Effector memory CD4-positive, alpha-beta T cell (primary cell): ENCODE measurements at places on chromosomes 13 and 19.

- DNase-seq, result no peak
Observed at GRCh38 chr13:30103161-30103840, 204.1 kb downstream of the KATNAL1 start.

DNA sequence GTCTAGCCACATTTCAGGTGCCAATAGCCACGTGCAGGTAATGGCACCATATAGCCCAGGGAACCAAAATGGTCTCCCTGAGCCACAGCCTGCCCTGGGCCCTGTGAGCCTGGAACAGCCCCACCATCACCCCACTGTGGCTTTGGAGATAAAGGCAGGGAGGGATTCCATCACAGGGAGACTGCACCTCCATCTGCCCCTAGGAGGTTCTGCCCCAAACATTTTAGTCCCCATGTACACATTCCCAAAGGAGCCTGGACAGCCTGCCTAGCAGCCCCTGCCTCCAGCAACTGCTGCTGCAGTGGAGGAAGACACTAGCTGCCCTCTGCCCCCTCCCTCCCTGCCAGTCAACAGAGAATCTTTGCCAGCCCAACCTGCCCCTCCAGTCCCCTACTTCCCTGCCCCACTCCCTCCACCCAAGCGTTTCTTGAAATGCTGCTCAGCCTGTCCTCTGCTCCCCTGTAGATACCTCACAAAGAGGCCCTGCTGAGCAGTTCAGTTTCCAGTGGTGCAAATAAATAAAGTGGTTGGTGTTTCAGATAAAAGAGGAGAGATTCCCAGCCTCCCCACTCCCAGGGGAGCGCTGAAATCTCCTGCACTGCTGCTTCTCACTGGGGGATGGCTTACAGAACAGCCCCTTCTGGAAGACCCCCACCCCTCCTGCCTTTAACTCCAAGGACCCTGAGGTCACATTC, 921.8 kb downstream of the UQCRFS1 start:
- no peak for DNase-seq

- DNase-seq, result peak; percentile 61
Observed at GRCh38 chr19:40221858-40222619, 3.9 kb upstream of the TTC9B start.

- no peak for DNase-seq
Observed at GRCh38 chr13:30866677-30867076, 39.4 kb upstream of the MEDAG start.

DNA sequence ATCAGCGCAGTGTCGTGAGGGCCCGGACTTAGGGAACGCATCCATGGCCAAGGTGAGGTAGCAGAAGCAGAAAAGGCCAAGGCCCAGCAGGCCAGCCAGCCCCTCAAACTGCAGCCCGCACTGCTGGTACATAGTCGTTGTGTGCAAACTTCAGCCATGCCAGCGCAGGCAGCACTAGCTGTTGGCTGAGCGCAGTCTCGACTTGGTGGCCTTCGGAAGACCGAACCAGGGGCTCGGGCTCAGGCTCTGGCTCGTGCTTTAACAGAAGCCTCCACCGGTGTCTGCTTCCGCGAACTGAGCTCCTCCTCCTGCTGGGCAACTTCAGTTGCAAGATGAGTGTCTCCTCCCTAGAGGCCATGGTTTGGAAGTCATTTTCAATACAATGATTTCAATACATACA, 157.5 kb downstream of the DNAJC15 start:
- no peak for DNase-seq

GRCh38 chr19:17611462-17612244, 56.2 kb downstream of the COLGALT1 start:
- no peak for DNase-seq

DNA sequence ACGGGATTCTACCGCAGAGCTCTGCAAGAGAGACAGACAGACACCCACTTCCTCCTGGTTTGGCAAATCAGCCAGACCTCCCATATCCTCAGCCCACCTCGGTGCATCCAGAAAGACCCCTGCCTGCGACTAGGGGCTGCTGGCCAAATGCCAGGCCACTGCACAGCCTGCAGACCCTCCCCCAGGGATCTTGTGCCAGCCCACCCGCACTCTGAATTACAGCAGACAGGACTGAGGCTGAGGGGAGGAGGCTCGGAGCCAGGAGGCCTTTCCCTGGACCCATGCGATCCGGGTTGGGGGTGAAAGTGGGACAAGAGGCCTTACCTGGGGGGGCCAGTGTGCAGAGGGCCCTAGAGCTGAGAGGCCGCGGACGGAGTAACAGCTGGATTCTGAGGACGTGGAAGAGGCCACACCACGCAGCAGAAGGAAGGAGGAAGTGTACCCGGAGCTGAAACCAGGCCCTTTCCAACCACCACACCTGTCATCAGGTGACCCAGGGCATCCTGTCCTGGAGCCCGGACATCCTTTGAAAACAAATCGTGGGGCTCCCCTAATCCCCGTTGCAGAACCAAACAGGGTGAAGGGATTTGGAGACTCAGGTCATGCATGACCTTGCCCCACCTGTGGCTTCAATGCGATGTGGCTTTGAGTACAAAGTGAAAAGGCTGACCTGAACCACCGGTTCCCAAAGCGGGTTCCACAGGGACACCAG, 993 bp downstream of the FUT6 start:
- DNase-seq, result no peak
